ENCODE measurements at places on chromosomes 1 and 21.

DNA sequence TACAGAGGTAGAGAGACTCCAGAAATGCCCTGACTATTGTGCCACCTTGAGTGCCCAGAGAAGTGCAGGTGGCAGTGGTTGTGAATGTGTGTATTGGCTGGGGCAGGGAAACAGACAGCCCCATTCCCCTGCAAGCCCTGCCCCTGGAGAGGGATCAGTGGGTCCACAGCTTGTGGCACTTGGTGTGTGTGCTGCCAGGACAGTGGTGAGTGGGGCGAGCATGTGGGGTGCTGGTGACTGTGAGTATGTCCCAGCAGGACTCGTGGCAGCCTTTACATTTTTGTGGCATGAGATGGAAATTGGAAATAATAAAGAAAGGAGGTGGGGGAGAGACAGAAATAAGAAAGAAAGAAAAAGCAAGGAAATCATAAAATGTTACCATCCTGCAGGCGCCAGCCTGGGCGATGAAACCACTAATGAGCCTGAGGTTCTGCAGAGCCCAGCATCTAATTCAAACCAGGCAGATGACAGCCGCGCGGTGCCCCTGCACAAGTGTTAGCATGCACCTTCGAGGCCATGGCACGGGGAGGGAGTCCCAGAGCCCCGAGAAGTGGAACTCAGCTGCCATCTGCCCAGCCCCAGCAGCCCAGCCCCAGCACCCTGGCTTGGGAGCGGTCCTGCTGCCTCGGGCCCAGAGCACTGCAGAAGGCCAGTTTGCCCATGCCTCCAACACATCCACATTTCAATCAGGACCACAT lies 49.1 kb upstream of the ZBTB40 start:
- no peak for DNase-seq

- DNase-seq = no peak
Observed at GRCh38 chr1:167104256-167104633, 10.4 kb downstream of the STYXL2 start.

DNA sequence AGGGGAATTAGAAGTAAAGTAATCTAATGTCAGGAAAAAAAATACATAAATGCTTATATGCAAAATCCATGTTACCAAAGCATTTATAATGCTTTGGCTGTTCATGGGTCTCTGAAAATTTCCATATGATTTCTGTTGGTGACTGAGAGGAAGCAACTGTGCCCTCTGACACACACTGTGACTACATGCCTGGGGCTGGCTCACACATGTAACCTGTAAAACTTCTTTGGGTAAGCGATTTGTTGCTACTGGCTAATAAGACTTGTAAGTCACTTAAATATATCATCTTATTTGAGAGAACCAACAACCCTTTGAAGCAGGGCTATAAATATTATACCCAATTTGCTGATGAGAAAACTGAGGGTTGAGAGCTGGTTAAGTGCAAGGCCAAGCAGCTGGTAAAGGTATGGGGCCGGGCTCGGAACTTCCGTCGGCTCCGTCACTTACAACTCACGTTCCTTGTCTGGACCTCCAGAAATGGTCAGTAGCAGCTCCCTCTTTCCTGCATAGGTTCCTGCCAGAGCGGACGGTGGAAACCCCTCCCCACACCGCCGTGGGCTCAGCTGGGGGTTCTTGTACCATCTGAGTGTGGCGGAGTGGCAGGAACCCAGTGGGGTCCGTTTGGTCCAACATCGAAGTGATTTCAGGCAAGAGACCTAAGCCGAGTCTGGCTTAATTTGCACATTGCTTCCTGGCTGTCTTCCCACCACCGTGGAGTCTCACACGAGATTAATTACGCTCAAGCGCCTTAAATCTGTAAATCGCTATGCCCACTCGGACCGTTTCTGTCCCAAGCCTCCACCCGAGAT lies 714 bp downstream of the DFFA start:
- DNase-seq = no peak

- DNase-seq = no peak
Observed at GRCh38 chr1:203669739-203670138, 43.1 kb downstream of the ATP2B4 start.

DNA sequence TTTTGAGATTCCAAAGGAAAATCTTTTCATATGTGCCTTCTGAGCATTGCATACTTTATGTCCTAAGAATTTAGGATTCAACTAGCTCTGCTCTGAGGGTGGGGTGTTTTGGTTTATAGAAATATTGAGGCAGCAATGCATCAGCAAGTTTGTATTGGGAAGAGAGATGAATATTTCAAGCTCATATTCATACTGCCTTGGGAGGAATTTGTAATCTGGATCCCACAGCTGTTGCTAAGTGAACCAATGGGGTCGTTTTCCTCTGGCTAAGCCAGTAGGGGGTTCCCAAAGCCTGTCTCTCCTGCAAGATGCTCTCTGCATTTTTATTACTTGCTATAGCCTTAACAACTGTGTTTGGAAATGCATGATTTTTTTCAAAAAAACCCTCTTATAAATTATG lies 130.6 kb downstream of the SNX7 start:
- DNase-seq = no peak

GRCh38 chr1:171683870-171684269 lies 31.4 kb upstream of the MYOC start:
- no peak for DNase-seq

DNA sequence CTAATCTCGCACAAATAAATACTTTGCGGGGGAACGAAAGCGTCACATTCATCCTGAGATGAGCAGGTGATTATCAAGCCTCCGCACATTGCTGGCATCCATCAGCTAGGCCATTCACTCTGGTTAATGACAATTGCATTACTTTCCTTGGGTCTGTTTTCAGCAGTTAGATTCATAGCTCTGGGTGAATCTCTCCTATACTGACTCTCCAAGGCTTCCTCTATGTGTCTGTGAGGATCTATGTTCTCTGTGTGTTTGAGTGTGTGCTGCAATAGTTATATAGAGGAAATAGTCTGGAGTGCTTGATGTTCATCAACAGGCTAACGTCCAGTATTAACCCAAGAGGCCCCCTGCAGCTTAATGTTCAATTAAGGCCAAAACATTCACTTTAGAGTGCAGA lies 133.0 kb upstream of the CTTNBP2NL start:
- DNase-seq = no peak

DNA sequence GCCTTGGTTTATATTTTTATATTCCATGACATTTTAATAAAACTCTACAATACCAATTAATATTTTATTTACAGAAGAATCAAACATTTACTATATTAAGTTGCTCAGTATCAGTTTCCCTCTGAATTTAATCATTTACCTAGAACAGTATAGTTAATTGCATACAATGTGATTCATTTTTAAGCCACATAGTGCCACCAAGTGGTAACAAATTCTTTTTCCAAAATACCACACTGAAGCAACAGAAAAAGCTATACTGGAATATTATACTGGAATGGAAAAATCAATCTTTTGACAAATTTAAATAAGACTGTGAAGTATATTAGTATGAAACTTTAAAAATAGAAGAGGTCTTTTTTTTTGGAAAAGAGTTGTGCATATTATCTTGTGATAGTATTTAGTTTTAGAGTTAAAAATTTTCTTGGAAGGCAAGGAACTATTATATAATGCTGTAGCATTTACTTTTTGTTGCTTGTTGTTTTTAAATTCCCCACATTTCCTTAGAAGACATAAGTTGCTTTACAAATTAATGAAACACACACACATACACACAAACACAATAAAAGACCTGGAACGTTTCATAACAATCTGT lies 57.3 kb downstream of the ZNF644 start:
- no peak for DNase-seq

GRCh38 chr1:117167402-117167801 lies 43.3 kb downstream of the VTCN1 start:
- no peak for DNase-seq

DNA sequence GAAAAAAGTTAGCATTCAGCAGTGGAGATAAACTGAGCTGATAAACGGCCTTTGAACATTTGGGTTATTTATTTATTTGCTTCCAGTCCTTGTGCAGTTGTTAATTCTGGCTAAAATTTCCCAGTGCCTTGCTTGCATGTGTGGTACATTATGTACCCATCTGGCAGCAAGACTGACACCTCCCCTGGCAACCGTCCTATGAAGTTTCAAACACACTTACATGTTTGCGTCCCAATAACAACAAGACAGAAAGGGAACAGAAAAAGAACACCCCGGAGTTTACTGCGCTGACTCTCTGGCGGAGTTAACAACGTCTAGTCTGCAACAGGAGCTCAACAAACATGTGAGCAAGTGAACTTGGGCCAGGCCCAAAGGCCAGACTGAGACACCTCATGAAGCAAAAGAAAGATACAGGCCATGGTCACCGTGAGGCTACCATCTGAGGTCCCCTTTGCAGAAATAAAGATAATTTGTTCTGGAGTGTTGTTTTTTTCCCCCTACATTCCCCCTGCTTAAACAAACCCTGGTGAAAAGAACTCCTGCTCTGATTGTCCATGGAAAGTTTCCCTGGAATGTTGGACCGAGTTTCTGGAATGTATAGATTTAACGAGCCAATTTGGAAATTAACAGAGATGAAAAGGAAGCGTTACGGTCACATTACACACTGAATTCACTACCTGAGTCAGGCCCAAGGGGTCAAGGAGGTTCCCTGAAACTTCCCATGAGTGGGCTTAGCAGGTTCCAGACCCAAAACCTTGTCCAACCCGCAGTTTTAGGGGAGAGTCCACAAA lies 33.4 kb downstream of the TRABD2B start:
- no peak for DNase-seq

GRCh38 chr1:17690906-17691634 lies 64.1 kb upstream of the ACTL8 start:
- DNase-seq = no peak

DNA sequence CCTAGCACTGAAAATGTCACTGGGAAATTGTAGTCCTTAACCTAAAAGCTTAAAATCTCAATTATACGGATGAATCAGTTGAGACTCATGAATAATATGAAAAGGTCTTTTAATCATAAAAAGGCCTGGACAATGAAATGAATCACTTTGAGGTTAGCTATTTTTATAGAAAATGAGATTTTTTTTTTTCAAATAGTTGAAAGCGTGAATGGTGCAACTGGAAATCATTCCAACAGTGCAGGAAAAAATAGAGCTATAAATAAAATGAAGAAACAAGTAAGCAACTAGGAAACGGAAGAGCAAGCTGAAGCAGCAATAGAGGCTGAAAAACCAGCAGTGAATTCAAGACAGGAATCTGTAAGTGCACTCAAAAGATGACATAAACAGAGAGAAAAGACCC lies 142.9 kb downstream of the BACH1 start:
- no peak for DNase-seq

DNA sequence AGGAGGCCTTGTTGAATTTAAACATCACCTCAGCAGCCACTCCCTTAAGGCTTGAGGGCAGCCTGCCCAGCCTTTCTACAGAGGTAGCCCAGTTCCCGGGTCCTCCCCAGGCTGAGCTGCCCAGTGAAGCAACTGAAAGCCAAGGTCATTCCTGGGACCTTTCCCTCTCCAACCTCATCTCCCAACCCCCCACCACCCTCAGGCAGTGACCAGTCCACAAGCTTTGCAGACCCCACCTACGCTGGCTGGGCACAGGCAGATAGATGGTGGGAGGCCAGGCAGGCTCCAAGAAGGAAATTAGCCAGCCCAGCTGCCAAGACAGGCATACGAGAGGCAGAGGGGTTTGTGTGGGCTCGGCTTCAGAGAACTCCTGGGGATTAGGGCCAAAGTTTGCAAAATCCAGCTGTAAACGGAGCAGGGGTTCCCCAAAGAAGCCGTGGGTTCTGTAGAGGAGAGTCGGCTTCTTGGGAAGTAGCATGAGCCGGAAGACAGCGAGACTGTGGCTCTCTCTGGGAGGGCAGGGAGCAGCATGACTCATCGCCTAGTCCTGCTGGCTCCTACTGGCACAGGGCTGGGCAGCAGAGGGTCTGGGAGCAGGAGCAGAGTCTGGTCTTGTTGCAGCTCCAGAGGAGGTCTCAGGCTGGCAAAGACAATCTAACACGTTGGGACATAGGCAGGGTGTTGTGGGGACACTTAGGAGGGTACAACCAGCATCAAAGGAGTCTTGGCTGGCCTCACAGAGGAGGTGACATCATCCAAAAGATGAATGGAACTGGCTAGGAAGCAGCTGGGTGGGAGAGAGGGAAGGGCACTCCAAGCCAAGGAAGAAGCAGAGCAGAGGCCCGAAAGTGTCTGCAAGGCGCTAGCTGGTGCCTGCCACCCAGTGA lies 2.8 kb upstream of the ZC3H12A start:
- DNase-seq = peak; percentile 88

GRCh38 chr1:64282351-64282750 lies 78.9 kb downstream of the UBE2U start:
- no peak for DNase-seq

GRCh38 chr1:190168116-190168892 lies 309.4 kb downstream of the BRINP3 start:
- DNase-seq = no peak

DNA sequence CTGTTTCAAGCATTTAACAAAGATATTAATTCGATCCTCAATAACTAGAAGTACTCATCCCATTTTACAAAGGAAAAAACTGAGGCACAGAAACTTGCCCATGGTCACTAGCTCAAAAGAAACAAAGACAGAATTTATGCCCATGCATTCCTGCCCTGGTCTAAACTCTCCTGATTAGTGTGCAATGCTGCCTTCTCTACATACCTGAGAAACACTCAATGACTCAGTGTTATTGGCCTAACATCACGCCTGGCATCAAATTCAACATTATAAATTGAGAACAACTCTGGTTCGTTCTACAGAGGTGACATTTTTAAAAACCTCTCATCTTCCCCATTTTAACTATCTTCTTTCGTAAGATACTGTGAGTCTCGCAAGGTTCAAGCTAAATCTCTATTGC lies 5.2 kb downstream of the APP start:
- DNase-seq = no peak

DNA sequence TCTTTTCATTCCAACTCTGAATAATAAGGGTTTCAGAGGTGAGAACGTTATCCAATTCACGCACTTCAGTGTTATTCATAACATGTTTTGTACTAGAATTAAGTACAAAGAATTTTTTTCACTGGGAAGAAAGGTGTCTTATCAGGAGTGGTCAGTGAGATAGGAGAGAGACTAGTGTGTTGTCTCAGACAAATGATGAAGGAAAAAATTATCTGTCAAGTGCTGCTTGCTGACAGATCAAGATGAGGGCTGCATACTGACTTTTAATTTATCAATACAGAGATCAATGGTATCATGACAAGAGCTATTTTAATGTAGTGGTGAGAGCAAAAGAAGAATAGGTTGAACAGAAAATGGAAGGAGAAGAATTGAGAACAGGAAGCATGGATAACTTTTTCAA lies 402.4 kb downstream of the KCNT2 start:
- DNase-seq = no peak
